ENCODE measurements at places on chromosomes 2 and 18. TPM values are rescaled to one million over a fixed set of nuclear protein-coding genes. Genes with fewer than 3 reads are reported as not detected.

DNA sequence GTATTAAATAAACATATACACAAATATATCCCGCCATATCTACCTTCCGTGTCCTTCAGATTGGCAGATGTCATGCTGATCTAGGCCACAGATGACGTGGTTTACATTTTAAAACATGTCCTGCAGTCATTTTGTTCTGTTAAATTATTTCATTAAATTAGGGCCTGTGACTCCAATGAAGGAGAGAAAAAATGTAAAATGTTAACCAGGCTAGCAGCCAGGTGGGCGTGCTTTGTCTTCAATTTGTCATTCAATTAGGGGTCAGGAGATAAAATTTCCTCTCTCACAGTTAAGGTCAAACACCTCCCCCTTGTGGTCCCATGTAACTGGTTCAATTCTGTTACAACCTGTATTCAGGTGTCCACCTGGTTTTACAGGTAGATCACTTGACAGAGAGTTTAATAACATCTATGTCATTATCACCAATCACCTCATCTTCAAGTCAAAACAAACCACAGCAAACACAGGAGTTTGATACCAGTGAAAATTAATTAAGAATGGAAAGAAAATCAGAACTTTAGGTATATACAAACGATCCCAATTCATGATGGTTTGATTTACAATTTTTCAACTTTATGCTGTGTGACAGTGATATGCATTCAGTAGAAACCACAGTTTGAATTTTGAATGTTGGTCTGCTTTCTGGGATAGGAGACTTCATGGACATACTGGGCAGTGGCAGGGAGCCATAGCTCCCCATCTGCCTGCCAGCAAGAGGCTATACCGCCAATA, 339.4 kb downstream of the CMPK2 start:
- H3K27ac ChIP-seq, result no peak overlapping the region
- no peaks in the 10 kb centered on the region for H3K36me3 ChIP-seq
- no peak for DNase-seq
- no peaks in the 10 kb centered on the region for H3K4me1 ChIP-seq
- H3K4me3 ChIP-seq, result no peak overlapping the region

ACVR1C gene
- 1.1 TPM for total RNA-seq

GRCh38 chr2:197255543-197255942, 55.0 kb downstream of the ANKRD44 start:
- H3K4me3 ChIP-seq, result no peak overlapping the region
- peaks cover 33% of the 10 kb centered on the region for H3K4me1 ChIP-seq
- DNase-seq, result peak; percentile 83
- H3K36me3 ChIP-seq, result no peaks in the 10 kb centered on the region
- H3K27me3 ChIP-seq, result no peaks in the 10 kb centered on the region

DNA sequence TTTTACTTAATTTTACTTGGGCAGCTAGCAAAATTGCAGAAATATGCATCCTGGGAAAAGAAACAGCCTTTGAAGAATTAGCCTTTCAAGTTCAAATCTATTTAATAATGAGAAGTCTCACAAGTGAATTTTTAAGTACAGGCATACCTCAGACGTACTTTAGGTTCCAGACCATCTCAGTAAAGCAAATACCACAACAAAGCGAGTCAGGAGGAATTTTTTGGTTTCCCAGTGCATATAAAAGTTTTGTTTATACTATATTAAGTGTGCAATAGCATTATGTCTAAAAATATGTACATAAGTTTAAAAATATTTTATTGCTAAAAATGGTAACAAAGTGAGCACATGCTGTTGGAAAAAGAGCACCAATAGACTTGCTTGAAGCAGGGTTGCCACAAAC, 50.8 kb upstream of the TWSG1 start:
- H3K36me3 ChIP-seq, result peaks cover 26% of the 10 kb centered on the region
- no peak for DNase-seq
- no peaks in the 10 kb centered on the region for H3K4me1 ChIP-seq
- no peak overlapping the region for H3K27ac ChIP-seq
- H3K4me3 ChIP-seq, result no peak overlapping the region

- no peak overlapping the region for H3K4me3 ChIP-seq
- no peaks in the 10 kb centered on the region for H3K36me3 ChIP-seq
- H3K27ac ChIP-seq, result no peak overlapping the region
- no peaks in the 10 kb centered on the region for H3K4me1 ChIP-seq
- DNase-seq, result no peak
Measured at GRCh38 chr18:64044616-64045015, 74.7 kb downstream of the SERPINB8 start.

SKOR2 gene
- not detected for total RNA-seq

DSG1 gene
- total RNA-seq, result not detected

GRB14 gene
- 8.9 TPM for total RNA-seq

DNA sequence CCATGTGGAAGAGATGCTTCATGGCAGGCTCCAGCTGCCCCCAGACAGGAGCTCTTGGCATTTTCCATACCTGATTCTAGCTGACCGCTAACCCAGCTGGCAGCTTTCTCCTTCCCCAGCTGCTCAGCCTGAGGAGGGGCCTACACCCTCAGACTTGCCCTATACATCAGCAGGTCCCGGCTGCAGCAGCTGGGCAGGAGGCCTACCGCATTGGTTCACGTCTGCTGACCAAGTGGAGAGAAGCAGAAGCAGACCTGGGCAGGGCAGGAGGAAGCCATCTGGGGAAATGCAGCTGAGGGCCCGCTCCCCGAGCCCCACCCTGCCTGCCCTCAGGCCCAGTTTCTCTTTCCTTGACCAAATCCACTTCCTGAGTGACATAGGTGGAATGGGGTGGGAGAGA, 50.7 kb downstream of the LBH start:
- H3K36me3 ChIP-seq, result no peaks in the 10 kb centered on the region
- no peak for DNase-seq
- no peaks in the 10 kb centered on the region for H3K4me1 ChIP-seq
- H3K27me3 ChIP-seq, result no peaks in the 10 kb centered on the region
- H3K27ac ChIP-seq, result no peak overlapping the region

GRCh38 chr2:210795506-210795905, 239.1 kb downstream of the CPS1 start:
- no peaks in the 10 kb centered on the region for H3K27me3 ChIP-seq
- no peak for DNase-seq
- no peak overlapping the region for H3K4me3 ChIP-seq
- no peaks in the 10 kb centered on the region for H3K36me3 ChIP-seq

GRCh38 chr2:160533482-160533881, 39.9 kb upstream of the RBMS1 start:
- H3K4me3 ChIP-seq, result no peak overlapping the region
- no peaks in the 10 kb centered on the region for H3K36me3 ChIP-seq
- H3K27ac ChIP-seq, result no peak overlapping the region
- DNase-seq, result no peak

GRCh38 chr2:29222381-29223179, 107.4 kb downstream of the CLIP4 start:
- H3K27me3 ChIP-seq, result no peaks in the 10 kb centered on the region
- H3K27ac ChIP-seq, result no peak overlapping the region
- DNase-seq, result peak; percentile 28

DNA sequence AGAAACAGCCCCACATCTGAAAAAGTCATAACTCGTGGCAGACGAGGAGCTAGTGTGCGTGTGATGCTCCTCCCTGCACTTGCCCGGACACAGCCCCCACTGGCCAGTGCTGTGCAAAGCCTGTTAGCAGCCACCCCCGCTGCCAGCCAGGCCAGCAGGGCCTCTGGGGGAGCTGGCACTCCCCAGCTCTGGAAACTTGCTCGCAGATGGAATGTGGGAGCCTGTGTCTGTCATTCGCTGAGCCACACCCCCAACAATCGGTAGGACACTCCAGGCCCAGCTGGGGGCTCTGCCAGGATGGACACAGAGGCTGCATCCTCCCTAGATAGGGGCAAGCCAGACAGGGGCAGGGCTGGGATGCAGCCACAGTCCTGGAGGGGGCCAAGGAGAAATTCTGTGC, 62.4 kb upstream of the ATG16L1 start:
- H3K36me3 ChIP-seq, result peaks cover 18% of the 10 kb centered on the region
- H3K4me1 ChIP-seq, result no peaks in the 10 kb centered on the region
- no peak for DNase-seq
- no peaks in the 10 kb centered on the region for H3K27me3 ChIP-seq
- no peak overlapping the region for H3K27ac ChIP-seq

- H3K4me1 ChIP-seq, result peaks cover 69% of the 10 kb centered on the region
- no peak for DNase-seq
- no peaks in the 10 kb centered on the region for H3K36me3 ChIP-seq
Measured at GRCh38 chr2:170819680-170820664, 3.3 kb downstream of the GAD1 start.

GRCh38 chr2:175852879-175853615, 149.0 kb downstream of the LNPK start:
- no peak overlapping the region for H3K27ac ChIP-seq
- H3K27me3 ChIP-seq, result no peaks in the 10 kb centered on the region
- no peak overlapping the region for H3K4me3 ChIP-seq
- H3K36me3 ChIP-seq, result no peaks in the 10 kb centered on the region
- DNase-seq, result no peak

- H3K36me3 ChIP-seq, result no peaks in the 10 kb centered on the region
- no peak for DNase-seq
- H3K27ac ChIP-seq, result no peak overlapping the region
Measured at GRCh38 chr2:176468457-176469113, 199.3 kb downstream of the MTX2 start.

DTNB gene
- 18.1 TPM for total RNA-seq

DNA sequence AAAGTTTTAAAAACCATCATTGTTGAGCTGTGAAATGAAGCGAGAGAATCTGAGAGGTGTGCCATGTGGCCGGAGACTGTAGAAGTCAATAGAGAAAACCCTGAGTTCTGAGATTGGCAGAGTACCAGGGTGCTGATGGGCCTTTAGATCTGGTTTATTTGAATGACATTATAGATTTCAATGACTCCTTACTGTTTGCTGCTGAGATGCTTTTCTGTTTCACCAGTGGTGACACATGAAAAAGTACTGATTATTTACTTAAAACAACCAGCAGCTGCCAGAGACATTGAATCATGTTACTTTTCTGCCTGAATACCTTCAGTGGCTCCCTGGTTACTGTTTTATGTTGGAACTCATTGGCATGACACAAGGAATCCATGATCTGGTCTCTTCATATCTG, 602.7 kb upstream of the ZNF804A start:
- DNase-seq, result no peak
- no peaks in the 10 kb centered on the region for H3K27me3 ChIP-seq
- H3K4me1 ChIP-seq, result no peaks in the 10 kb centered on the region
- no peak overlapping the region for H3K27ac ChIP-seq

- H3K27me3 ChIP-seq, result no peaks in the 10 kb centered on the region
- H3K36me3 ChIP-seq, result no peaks in the 10 kb centered on the region
- DNase-seq, result no peak
- H3K27ac ChIP-seq, result no peak overlapping the region
- no peak overlapping the region for H3K4me3 ChIP-seq
Measured at GRCh38 chr2:226220511-226220910, 579.1 kb downstream of the IRS1 start.

DNA sequence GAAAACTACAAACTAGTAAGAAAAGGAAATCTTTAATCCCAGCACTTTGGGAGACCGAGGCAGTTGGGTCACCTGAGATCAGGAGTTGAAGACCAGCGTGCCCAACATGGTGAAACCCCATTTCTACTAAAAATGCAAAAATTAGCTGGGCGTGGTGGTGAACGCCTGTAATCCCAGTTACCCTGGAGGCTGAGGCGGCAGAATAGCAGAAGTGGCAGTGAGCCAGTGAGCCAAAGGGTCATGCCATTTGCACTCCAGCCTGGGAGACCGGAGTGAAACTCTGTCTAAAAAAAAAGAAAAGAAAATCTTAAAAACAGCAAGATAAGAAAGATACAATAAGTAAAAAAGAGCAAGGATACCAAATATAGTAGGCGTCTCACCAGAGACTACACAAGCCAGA, 502.9 kb upstream of the ID2 start:
- no peak overlapping the region for H3K27ac ChIP-seq
- no peaks in the 10 kb centered on the region for H3K4me1 ChIP-seq
- no peak for DNase-seq
- no peak overlapping the region for H3K4me3 ChIP-seq
- no peaks in the 10 kb centered on the region for H3K27me3 ChIP-seq

DNA sequence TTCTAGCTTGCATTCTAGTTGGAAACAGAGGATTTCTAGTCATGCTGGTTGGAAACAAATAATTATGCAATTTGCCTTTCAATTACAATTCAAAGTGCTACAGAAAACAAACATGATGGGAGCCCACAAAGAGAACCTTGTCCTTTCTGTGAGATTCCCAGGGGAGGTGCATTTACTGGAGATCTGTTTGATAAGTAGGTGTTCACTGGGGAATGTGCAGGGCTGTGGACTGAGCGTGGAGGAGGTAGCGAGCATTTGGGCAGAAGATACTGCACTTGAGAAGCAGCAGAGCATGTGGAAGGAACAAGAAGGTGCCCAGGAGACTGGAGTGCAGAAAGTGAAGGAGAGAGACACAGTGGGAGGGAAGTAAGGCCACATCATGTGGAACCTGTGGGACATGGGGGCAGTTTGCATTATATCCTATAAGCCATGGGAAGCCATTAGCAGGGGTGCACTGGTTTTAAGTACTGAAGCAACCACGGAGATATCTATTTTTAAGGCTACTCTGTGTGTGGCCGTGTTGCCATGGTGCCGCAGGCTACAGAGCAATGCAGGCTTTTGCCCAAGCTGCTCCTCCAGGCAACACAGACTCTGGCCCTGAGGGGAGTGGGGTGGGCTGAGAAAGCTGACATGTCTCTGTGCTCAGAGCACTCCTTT, 154.0 kb downstream of the ANTXR1 start:
- H3K27ac ChIP-seq, result no peak overlapping the region
- H3K36me3 ChIP-seq, result no peaks in the 10 kb centered on the region
- no peak overlapping the region for H3K4me3 ChIP-seq
- peaks cover 34% of the 10 kb centered on the region for H3K4me1 ChIP-seq
- no peak for DNase-seq

TYMS gene
- total RNA-seq, result 4.6 TPM

GRCh38 chr2:204900910-204901309, 355.6 kb downstream of the PARD3B start:
- H3K4me1 ChIP-seq, result no peaks in the 10 kb centered on the region
- DNase-seq, result no peak
- H3K4me3 ChIP-seq, result no peak overlapping the region
- no peaks in the 10 kb centered on the region for H3K27me3 ChIP-seq

DNA sequence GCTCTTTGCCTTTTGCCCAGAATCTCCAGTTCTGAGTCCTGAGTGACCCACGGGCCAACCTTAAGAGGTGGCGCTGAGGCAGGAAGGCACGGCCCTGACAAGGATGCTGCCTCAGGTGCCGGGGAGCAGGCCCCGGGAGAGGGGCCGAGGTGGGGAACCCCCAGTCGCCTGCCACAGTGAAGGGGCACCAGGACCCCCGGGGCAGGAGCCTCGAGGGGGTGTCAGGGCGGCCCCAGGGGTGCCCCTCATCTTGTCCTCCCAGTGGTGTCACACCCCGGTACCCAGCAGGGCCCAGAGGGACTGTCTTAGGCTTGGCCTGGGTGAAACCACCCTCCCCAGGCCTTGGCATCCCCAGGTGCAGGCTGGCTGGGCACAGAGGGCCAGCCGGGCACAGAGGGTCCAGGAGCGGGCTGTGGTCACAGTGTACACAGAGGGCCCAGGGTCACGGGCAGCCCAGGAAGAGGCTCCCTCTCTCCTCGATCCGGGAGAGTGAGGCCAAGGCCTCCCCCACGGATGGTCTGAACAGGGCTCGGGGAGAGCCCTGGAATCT, 1.0 kb downstream of the PDCD1 start:
- peak; percentile 61 for DNase-seq
- H3K4me3 ChIP-seq, result peak overlapping the region; percentile 29
- no peak overlapping the region for H3K27ac ChIP-seq
- H3K27me3 ChIP-seq, result peaks cover 15% of the 10 kb centered on the region
- peaks cover 9% of the 10 kb centered on the region for H3K4me1 ChIP-seq

MAL gene
- total RNA-seq, result 21.2 TPM

NYAP2 gene
- total RNA-seq, result 0.93 TPM
